ENCODE measurements at places on chromosomes 2 and 18. TPM values are rescaled to one million over a fixed set of nuclear protein-coding genes. Genes with fewer than 3 reads are reported as not detected.

The LIMS3 gene
- total RNA-seq = 6.6 TPM

- no peak overlapping the region for H3K4me3 ChIP-seq
- DNase-seq = no peak
- no peaks in the 10 kb centered on the region for H3K36me3 ChIP-seq
- no peak overlapping the region for H3K27ac ChIP-seq
- no peaks in the 10 kb centered on the region for H3K27me3 ChIP-seq
These were observed 40.4 kb upstream of the TMEM178A start for GRCh38 chr2:39625193-39625926.

DNA sequence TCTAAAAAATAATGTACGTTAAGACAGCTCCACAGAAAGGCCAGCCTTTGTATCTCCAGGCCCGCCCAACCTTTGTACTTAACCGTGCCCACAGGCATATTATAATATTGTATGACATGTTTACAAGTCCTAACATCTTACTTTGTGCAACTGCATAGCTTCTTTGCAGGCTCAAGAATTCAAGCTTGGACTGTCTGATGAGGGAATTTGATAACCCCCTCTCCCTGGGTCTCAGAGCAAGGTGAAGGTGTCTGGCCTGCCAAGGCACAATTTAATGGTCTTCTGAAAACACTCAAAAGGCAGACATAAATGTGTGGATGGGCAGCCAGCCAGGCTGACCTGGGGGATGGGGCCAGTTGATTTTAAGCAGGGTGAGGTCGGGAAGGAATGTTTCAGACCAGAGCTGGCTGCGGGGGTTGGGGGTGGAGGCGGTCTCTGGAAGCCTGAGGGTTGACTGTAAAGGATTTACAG lies 732.7 kb upstream of the FANCL start:
- DNase-seq = no peak
- H3K4me3 ChIP-seq = no peak overlapping the region
- H3K27ac ChIP-seq = no peak overlapping the region
- no peaks in the 10 kb centered on the region for H3K27me3 ChIP-seq
- no peaks in the 10 kb centered on the region for H3K36me3 ChIP-seq

GRCh38 chr18:22902093-22902492 lies 31.0 kb upstream of the RBBP8 start:
- H3K4me3 ChIP-seq = no peak overlapping the region
- DNase-seq = no peak

GRCh38 chr2:60356346-60356745 lies 197.1 kb downstream of the BCL11A start:
- H3K4me1 ChIP-seq = no peaks in the 10 kb centered on the region
- no peak overlapping the region for H3K27ac ChIP-seq
- H3K36me3 ChIP-seq = no peaks in the 10 kb centered on the region

DNA sequence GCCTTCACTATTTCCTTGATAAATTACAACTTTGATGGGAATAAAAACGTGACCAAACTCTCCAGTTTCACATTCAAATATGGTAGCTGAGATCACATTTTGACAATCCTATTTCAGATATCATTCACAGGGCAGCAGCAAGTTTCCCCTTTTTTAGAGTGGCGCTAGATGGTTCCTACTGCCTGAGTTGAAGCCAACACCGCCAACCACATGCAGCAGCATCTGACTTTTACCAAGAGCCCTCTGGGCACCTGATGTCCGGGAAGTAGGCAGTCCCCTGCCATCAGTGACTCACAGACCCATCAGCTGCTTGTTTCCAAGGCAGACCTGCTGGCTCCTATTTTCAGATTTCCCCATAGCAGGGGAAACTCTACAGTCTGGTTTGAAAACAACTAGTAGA lies 4.0 kb upstream of the MREG start:
- H3K4me1 ChIP-seq = no peaks in the 10 kb centered on the region
- no peaks in the 10 kb centered on the region for H3K27me3 ChIP-seq
- no peak for DNase-seq
- no peaks in the 10 kb centered on the region for H3K36me3 ChIP-seq
- no peak overlapping the region for H3K4me3 ChIP-seq
- H3K27ac ChIP-seq = no peak overlapping the region

GRCh38 chr18:44771572-44771955 lies 90.9 kb downstream of the SETBP1 start:
- no peaks in the 10 kb centered on the region for H3K4me1 ChIP-seq
- DNase-seq = no peak
- H3K27me3 ChIP-seq = no peaks in the 10 kb centered on the region

- H3K27me3 ChIP-seq = no peaks in the 10 kb centered on the region
- H3K4me1 ChIP-seq = peaks cover 7% of the 10 kb centered on the region
- H3K4me3 ChIP-seq = peak overlapping the region; percentile 84
- no peaks in the 10 kb centered on the region for H3K36me3 ChIP-seq
These were observed 1.2 kb downstream of the BMPR2 start for GRCh38 chr2:202377207-202377761.

GRCh38 chr2:37688771-37689468 lies 17.5 kb upstream of the CDC42EP3 start:
- peak; percentile 56 for DNase-seq
- no peaks in the 10 kb centered on the region for H3K36me3 ChIP-seq
- no peaks in the 10 kb centered on the region for H3K27me3 ChIP-seq
- peak overlapping the region; percentile 83 for H3K27ac ChIP-seq
